ENCODE measurements at places on chromosomes 4 and X. TPM values are rescaled to one million over a fixed set of nuclear protein-coding genes. Genes with fewer than 3 reads are reported as not detected.

- no peak for DNase-seq
Observed at GRCh38 chr4:60683973-60684372, 516.2 kb upstream of the ADGRL3 start.

DNA sequence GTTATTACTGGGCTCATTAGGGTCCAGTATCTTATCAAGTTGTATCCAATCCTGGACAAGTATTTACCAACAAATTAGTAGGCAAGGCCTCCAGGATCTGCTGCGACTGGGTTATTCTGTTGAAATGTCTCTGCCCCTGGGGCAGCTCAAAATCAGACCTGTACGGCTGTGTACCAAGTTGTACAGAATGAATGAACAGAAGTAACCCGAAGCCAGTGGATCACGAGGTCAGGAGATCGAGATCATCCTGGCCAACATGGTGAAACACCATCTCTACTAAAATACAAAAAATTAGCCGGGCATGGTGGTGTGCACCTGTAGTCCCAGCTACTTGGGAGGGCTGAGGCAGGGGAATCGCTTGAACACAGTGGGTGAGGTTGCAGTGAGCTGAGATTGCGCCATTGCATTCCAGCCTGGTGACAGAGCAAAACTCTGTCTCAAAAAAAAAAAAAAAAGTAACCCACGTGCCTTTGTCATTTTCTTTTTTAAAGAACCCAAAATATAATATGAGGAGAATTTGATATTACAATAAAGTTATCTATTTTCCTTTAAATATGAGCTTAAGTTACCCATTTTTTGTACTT is 127.3 kb downstream of the CBR4 start:
- no peak for DNase-seq

DNA sequence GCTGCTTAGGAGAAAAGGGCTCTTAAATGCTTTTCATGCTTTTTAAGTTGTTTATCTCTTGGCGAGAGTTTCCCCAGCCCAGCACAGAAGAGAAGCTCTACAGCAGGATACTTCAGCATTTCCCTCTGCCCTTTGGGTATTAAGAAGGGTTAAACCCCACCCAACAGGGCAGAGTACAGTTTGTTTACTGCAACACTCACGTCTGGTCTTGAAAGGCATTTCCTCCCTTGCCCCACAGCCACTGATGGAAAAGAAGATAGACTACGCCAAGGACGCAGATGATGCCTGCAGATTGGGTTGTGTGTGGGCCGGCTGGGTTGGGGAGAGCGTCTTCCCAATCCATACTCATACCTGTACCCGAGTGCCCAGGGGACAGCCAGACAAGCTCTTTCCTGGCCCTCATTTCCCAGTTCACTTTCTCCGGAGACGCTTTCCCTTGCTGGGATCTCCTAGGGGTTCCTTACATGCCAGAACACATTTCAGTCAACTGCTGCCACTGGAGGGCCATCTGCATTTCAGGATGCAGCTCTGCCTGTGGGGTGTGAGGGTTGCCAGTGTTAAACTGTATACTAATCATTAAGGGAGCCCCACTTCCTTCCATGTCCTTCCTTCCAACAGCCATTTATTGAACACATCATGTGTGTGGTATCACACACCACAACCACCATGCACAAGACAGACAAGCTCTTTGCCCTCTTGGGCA is 96.5 kb upstream of the DHX15 start:
- no peak for DNase-seq

DNA sequence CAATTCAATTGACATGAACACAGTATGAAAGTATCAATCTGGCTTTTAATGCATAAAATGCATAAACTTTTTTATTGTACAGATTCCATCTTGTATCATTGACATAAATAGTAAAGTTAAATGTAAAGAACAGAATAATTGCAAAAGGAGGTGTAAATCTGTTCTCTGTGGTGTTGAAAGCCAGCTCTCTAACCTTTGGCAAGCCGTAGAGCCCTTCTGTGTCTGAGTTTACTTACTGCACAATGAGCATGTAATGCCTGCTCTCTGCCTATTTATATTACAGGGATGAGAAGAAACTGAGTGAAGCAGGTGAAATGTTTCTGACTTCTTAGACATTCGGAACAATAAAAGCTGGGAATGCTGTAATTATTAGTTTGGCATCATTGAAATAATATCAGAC is 389.3 kb upstream of the EPHA5 start:
- DNase-seq: no peak

- no peak for DNase-seq
Observed at GRCh38 chr4:91519155-91519554, 784.6 kb upstream of the GRID2 start.

DNA sequence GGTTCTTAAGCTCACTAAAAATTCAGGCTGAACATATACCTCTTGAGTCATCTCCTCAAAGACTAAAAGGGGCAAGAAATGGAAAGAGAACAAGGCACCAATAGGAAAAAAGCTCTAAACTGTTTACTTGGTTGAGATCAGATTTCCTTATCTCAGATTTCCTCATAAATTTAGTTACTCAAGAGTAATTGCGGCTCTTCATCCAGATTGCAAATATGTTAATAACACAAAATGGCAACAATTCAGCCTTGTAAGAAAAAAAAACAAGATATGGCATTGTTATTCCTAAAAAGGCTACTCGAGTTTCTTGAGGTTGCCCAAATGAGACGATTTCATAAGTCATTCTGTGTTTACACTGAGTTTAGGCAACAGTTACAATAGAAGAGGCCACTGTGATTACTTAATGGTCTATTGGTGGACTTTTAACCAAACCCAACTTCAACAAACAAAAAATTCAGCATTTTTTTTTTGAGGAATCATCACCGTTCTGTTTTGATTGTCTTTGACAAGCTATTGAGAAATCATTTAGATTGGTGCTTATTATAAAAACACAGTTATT is 97.9 kb upstream of the PDHA1 start:
- no peak for DNase-seq

DNA sequence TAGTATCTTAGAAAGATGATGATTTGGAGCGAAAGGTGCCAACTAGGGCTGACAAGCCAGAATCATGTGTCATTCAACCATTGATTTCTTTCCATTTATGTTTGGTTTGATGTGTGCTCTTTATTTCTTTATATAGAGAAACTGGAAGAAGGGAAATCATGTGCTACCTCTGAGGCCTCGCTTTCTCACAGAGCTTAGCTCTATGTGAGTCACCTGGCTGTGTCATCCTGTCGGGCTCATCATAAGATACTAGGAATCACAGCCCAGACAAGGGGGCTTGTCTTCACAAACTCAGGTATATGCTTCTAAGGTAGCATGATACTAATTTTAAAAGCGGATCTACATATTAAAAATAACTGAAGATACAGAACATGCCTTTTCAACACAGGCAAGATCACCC is 81.7 kb upstream of the GPM6B start:
- no peak for DNase-seq

- DNase-seq: no peak
Observed at GRCh38 chr4:114783215-114783595, 184.6 kb downstream of the UGT8 start.

DNA sequence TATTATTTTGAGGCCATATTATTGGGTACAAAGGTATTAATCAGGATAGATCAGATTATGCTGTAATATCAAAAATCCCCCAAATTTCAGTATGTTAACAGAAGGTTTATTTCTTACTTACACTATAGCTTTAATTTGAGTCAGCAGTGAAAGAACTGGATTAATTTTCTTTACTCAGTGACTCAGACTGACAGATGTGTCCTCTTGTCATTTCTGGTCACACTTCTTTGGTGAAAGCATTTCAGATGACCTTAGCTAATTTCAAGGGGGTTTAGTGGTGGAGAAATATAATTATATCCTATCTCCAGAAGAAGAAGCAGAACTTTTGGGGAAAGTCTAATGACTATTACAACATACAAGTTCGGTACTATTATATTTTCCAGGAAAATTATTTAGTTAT is 12.4 kb downstream of the DDIT4L start:
- no peak for DNase-seq

GRCh38 chr4:92599044-92599443 is 295.3 kb downstream of the GRID2 start:
- DNase-seq: no peak

DNA sequence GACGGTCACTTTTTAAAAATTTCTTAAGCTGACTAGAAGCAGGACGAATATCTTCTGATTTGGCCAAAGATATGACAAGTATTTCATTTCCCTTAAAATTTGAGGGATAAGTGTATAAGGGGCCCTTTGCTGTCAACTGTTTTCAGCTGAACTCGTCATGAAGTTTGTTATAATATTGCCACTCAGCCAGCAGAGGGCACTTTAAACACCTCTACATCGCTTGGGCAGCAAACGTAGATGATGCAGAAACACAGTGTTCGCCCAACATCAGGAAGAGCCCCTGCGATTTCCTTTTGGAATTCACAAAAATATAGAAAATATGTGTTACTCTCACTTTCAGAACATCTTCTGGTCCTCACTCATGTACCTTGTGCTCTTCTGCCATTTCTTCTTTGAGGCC is 435.7 kb upstream of the FMR1 start:
- no peak for DNase-seq

DNA sequence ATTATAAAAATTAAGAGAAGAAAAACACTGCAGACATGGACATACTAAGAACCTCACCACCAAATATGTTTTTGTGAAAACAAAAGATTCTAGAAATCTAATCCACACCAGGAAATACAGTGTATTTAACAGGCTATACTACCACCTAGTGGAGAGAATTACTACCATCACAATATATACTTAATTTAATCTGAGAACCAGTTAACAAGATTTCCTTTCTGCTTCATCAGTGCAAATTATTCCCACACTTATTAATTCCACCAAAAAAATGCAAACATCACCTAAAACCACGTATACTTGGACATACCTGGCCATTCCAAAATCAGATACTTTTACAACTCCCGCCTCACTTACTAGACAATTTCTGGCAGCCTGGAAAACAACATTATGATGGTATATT is 7.0 kb upstream of the TXK start:
- no peak for DNase-seq

DNA sequence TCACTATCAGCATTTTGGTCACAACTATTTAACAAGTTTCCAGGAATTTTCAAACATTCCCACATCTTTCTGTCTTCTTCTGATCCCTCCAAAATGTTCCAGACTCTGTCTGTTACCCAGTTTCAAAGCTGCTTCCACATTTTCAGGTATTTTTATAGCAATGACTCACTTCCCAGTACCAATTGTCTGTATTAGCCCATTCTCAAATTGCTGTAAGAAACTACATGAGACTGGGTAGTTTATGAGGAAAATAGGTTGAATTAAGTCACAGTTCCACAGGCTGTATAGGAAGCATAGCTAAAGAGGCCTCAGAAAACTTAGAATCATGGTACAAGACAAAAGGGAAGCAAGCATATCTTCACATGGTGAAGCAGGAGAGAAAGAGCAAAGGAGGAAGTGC is 475.0 kb upstream of the PCDH7 start:
- DNase-seq: no peak

Gene ARHGAP6
- total RNA-seq: 13.8 TPM

GRCh38 chr4:89619206-89619962 is 217.6 kb downstream of the SNCA start:
- DNase-seq: no peak

GRCh38 chrX:9851890-9852289 is 65.7 kb downstream of the SHROOM2 start:
- no peak for DNase-seq

GRCh38 chr4:88792268-88792781 is 94.7 kb upstream of the NAP1L5 start:
- DNase-seq: no peak

GRCh38 chrX:80511969-80512760 is 91.9 kb downstream of the TENT5D start:
- DNase-seq: no peak

- no peak for DNase-seq
Observed at GRCh38 chr4:55763996-55764395, 55.6 kb upstream of the EXOC1L start.

DNA sequence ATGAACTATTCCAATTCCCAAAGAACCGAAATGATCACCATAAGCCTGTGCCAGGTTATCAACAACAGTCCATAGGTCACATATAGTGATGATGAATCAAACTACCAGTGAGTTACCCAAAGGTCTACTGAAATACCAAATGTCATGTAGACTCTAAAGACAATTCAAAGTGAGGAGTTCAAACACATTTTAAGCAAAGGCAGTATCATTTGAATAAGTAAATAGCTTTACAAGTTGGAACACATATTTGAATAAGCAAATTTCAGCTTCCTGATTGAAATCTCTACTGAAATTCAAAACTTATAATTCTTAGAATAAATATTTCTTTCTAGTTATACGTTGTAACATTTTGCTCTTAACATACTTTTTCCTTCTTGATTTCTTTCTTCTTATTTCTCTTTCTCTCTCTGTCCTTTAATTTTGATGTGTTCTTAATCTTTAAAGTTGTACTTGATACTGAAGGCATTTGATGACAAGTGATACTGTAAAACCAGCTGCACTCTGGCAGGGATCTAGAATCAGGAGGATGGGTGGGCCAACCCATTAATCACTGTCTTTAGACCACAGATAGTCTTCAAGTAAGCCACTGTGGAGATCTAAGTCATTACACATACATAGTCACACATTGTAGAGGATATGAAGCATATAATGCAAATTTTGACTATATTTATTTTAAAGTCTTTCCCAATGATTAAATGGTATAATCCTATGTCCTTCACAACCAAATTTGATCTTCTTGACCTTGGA is 34.5 kb downstream of the GABRA4 start:
- no peak for DNase-seq

DNA sequence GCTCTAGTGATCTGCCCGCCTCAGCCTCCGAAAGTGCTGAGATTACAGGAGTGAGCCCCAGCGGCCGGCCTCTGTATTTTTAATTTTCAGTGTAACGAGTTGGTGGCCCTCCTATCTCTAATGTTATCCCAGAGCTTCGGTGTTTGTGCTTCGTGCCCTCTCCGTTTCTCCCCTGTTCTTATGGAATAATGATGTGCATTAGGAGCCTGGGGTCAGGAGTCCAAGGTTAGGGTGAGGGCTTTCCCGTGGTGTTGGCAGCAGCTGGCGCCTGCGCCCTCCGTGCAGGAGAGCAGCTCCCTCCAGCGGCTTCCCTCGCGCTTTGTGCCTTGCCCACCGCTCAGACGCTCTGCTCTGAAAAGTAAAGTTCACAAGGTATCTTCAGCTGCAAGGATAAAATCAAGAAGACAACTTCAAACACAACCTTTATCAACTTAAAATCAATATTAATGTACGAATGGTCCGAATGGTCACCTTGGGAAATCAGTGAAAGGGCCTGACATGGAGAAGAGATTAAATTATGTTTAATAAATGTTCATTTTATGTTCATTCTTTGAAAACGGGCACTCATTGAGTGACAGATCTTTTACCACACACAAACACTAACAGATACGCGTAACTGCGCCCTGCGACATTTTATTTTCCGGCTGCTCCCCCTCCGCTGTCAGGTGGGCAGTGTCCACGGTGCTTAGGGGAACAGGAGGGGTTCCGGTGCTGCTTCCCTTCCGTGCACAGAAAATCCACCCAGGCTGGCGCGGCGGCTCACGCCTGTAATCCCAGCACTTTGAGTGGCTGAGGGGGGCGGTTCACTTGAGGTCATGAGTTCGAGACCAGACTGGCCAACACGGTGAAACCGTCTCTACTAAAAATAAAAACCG is 62.4 kb downstream of the TRAPPC11 start:
- DNase-seq: peak; percentile 70

Gene TLR10
- total RNA-seq: 1.6 TPM

All from sciatic nerve (tissue), 2 donors.